Fibroblast of villous mesenchyme (primary cell): ENCODE measurements at places on chromosomes 5 and 9. TPM values are rescaled to one million over a fixed set of nuclear protein-coding genes. Genes with fewer than 3 reads are reported as not detected.

CDH12 gene
- total RNA-seq, result not detected in 2 replicates

CTXN3 gene
- not detected in 2 replicates for total RNA-seq

NR2F1-AS1 gene
- total RNA-seq, result 27.6 and 30.3 TPM in 2 replicates

CEL gene
- total RNA-seq, result under 0.01 TPM in 2 replicates

NEUROG1 gene
- total RNA-seq, result not detected in 2 replicates

ADAMTS19 gene
- 8.7 and 9.5 TPM in 2 replicates for total RNA-seq

GRCh38 chr5:21919414-21920022 is 933.6 kb downstream of the CDH12 start:
- peak; percentile 0 for DNase-seq

DNA sequence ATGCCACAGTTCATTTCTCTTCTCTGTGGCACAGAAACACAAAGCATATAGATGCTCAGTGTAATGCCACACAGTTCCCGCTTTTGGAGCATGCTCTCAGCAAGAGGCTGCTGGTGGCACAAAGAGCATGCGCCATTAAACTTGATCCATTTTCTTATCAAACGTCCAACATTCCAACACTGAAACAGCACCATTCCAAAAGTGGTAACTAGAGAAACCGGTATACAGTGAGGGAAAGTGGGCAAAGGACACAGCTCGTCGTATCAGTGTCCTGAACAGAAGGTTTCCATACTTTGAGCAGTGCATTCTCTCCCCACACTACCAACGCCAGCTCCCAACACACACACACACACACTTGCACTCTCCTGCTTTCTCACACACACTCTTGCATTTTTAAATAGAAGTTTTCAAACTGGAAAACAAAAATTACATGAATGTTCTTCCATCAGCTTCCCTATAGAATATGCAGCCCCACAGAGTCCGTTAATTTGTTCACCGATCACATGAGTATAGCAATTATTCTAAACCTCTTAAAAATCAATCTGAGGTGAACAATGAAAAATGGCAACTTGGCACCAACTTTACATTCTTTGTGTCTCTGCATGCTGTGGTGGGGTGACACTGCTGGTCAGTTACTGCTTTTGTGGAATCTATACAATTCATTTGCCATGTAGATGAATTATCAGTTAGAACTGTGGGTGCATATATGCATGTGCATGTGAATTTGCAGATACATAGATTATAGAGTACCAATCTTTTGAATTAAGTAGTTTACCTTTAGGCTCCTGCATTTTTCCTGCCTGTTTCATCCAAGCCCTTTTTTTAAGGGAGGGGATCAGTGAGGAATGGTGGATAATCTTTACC is 5.7 kb downstream of the NFIB start:
- DNase-seq, result no peak

DNA sequence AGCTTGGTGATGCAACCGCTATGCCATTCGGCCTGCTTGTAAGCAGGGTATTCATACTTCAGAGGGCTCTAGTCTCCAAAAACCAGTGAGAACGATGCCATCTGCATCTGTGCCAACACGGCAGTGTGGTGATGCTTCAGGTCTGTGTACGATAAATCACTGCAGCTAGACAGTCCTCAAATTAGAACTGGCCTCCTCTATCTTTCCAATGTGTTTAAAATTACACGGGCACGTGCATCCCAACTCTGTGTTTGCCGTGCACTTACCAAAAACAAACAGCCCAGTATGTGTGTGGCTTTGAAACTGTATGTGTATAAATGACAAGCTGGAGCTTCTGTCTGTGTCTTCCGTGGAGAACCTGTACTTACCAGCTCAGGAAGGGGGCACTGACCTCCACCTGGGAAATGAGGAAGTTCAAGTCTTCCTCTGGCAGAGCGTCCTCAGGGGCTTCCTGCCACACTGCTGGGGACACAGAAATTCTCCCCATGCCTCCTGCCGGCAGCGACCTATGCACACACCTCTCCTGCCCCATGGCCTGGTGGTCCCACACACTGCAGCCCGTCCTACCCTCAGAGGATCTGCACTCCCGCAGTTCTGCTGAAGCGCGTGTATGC is 12.3 kb downstream of the MED10 start:
- no peak for DNase-seq

GRCh38 chr9:122294531-122294930 is 29.8 kb downstream of the MRRF start:
- no peak for DNase-seq

GRCh38 chr5:142924135-142924883 is 154.1 kb downstream of the ARHGAP26 start:
- DNase-seq, result peak; percentile 50

DNA sequence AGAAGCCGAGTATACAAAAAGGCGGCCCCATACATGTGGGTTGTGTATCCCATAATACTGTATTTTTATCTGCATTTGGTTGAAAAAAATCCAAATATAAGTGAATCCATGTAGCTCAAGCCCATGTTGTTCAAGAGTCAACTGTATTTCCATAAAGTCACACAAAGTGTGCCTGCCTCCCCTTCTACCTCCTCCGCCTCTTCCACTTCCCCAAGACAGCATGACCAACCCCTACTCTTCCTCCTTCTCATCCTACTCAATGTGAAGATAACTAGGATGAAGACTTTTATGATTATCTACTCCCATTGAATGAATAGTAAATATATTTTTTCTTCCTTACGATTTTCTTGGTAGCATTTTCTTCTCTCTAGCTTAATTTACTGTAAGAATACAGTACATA is 92.7 kb downstream of the RFX3 start:
- DNase-seq, result no peak
